ENCODE measurements at places on chromosomes 2 and 18. TPM values are rescaled to one million over a fixed set of nuclear protein-coding genes. Genes with fewer than 3 reads are reported as not detected.

RNU2-63P gene
- total RNA-seq: not detected

CAMKMT gene
- total RNA-seq: 5.3 TPM

THSD7B gene
- total RNA-seq: not detected

SATB2 gene
- 3.7 TPM for total RNA-seq

GIGYF2 gene
- total RNA-seq: 31.2 TPM

CENPA gene
- 47.2 TPM for total RNA-seq

HOXD13 gene
- total RNA-seq: 0.15 TPM

FBXO41 gene
- 6.0 TPM for total RNA-seq

ADGRF3 gene
- total RNA-seq: not detected

HOXD9 gene
- total RNA-seq: 1.7 TPM

GPR39 gene
- total RNA-seq: 9.9 TPM

GALNT5 gene
- 2.1 TPM for total RNA-seq

ARHGAP25 gene
- not detected for total RNA-seq

COLEC12 gene
- total RNA-seq: not detected

CPO gene
- not detected for total RNA-seq

CCDC93 gene
- 15.6 TPM for total RNA-seq

USP40 gene
- total RNA-seq: 21.0 TPM

FN1 gene
- 183 TPM for total RNA-seq

AMER3 gene
- not detected for total RNA-seq

KANSL3 gene
- total RNA-seq: 32.2 TPM

ING5 gene
- 22.0 TPM for total RNA-seq

GAREM1 gene
- 3.3 TPM for total RNA-seq

SERPINB13 gene
- total RNA-seq: not detected

POTEE gene
- 0.06 TPM for total RNA-seq

TGIF1 gene
- total RNA-seq: 149 TPM

ANKRD53 gene
- not detected for total RNA-seq

ACKR3 gene
- total RNA-seq: 29.6 TPM

MYO1B gene
- total RNA-seq: 56.1 TPM

CD8B2 gene
- not detected for total RNA-seq

RTP5 gene
- not detected for total RNA-seq

MOCOS gene
- 2.7 TPM for total RNA-seq

Data from A549 treated with RU486 at 1 μM for 4 hours (cell line).